ENCODE measurements at places on chromosomes 11 and 22.
A peak's percentile ranks its signal among the peaks of the same experiment; 100 is the strongest.

- DNase-seq: no peak
Observed at GRCh38 chr11:60711276-60711675, 11.9 kb downstream of the MS4A8 start.

DNA sequence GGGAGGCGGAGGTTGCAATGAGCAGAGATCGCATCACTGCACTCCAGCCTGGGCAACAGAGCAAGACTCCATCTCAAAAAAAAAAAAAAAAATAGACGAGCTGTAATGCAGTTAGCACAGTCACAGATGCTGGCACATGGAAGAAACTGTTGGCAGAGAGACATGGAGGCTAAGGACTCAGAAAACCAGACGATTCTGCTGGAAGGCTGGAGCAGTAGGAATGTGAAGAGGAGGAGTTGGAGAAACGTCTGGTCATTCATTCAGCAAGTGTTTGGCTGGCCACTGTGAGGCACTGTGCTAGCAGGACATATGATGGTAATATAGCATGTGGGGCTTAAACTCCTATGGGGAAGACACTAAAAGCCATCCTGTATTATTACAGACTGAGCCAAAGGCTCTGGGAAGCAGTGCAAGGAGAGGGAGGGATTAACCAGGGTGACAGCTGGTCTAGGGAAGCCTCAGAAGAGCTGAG, 5.0 kb downstream of the UQCR10 start:
- DNase-seq: peak; percentile 37

DNA sequence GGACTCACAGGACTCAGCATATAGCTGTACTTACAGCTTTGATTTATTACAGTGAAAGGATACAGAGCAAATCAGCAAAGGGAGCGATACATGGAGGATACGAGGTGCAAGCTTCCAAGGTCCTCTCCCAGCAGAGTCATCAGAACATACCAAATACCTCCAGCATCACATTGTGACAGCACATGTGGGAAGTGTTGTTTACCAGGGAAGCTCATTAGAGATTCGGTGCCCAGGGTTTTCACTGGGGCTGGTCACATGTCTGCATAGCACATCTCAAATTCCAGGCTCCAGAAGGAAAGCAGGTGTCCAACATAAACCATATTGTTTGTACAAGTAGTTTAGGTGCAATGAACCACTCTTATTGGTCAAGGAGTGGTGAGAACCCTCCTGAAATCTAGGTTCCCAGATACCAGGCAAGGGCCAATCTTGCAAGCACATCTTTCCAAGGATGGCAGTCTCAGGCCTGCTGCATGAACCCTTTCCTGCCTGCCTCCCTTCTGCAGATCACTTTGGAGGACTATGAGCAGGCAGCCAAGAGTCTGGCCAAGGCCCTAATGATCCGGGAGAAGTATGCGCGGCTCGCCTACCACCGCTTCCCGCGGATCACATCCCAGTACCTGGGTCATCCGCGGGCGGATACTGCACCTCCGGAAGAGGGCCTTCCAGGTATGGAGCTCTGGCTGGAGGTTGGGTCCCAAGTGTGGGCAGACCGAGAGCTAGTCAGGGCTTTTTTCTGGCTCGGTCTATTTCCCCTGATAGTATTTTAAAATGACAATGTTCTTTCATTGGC, 26.7 kb downstream of the AMPD3 start:
- no peak for DNase-seq

DNA sequence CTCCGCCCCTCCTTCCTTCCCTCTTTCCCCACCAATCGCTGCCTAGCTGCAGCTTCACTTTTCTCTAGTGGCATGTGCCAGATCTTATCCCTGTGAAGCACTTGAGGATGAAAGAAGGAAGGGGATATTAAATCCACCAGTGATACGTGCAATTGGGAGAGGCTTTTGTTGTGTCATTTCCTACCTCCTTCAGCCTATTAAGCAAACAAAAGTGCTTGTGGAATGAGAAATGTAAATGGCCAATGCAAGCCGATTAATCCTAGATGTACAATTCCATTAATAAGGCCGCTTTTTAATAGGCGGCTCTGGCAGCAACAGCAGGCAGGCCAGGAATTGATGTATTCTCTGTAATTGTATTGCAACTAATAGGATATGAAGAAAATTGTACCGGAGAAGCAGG, 23.3 kb downstream of the NTM start:
- no peak for DNase-seq

DNA sequence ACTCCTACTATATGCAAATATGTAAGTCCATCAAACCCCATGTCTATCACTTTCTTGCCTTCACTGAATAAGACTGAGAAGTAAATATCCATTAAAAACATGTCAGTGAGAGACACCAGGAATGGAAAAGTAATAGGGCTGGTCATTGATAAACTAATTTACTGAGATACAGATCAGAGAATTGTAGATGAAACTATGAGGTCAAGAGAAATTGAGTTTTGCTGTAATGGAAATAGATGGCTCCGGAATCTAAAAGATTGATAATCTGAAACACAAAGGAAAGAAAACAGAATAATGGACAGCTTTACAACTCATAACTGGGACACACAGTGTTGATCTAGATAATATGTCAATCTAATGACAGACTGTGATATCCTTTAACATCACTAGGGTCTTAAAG, 1018.3 kb upstream of the RAG2 start:
- no peak for DNase-seq

DNA sequence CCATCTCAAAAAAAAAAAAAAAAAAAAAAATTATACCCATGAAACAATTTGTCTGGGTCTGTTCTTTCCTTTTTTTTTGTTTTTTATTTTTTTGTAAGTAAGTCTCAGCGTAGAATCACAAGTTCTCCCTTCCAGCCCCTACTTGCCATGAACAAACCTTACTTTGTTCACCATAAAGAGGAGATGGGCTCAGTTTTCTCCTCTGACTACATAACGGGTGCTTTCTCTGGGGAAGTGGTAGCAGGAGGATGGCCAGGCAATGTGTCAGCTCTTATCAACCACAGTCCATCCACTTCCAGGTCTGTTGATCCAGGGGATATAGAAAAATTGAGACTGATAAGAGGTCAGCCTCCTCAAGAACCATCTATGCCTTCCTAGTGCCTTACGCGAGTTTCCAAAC, 11.0 kb downstream of the ASCC2 start:
- DNase-seq: no peak

- DNase-seq: no peak
Observed at GRCh38 chr22:41902932-41903421, 11.9 kb downstream of the SHISA8 start.

- DNase-seq: no peak
Observed at GRCh38 chr22:40314041-40314440, 32.3 kb upstream of the ADSL start.

GRCh38 chr11:37394236-37394870, 796.3 kb upstream of the RAG2 start:
- no peak for DNase-seq

- DNase-seq: no peak
Observed at GRCh38 chr11:3086114-3086513, 28.9 kb upstream of the CARS1 start.

DNA sequence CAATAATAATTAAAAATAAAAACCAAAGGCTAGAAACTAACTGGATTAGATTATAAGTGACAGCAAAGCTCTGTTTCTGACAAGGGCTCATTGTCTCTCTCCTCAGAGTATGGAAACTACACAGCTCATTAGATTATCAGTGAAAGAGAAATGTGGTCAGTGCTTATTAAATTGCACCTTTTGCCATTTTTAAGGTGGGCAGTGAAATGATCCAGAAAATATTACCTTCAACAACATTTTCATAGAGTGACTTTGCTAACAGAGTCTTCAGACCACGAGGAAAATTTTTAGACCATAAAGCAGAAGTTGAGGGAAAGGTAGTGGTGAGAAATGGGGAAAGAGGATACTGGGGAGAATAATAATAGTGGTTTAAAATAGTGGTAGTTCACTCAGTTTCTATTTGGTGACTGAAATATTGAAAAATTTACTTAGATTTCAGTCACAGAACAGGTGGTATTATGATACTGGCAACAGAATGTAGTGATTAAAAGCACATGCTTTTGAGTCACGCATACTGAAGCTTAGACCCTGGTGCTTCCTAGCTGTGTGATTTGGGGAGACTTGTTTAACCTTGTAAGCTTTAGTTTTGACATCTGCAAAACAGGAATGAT, 684.0 kb upstream of the CCDC90B start:
- DNase-seq: no peak

GRCh38 chr11:65958774-65959420, 2.6 kb upstream of the SART1 start:
- DNase-seq: no peak

- no peak for DNase-seq
Observed at GRCh38 chr11:45390407-45390806, 104.3 kb upstream of the SYT13 start.

- DNase-seq: peak; percentile 93
Observed at GRCh38 chr22:50306753-50307749, at the start of gene PLXNB2. TSS of gene PLXNB2 (minus strand) at chr22:50307646. CDS start at chr22:50290584, 17,062 bp downstream.

DNA sequence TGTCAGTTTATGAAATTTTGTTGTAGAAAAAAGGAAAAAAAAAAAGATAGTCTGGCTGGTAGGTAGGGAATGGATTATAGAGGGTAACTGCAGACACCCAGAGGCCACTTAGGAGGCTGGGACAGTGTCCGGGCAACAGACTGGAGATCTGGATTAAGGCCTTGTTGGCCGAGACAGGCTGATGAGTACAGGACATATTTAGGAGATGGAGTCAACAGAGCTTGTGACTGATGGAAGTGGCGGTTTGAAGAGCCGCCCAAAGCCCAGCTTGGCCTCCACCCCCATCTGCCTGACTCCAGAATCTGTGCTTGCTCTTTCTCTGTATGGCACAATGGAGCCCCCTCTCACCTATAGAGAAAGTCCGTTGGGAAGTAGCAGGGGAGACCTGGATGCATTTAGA, 7.6 kb downstream of the PLEKHB1 start:
- no peak for DNase-seq

DNA sequence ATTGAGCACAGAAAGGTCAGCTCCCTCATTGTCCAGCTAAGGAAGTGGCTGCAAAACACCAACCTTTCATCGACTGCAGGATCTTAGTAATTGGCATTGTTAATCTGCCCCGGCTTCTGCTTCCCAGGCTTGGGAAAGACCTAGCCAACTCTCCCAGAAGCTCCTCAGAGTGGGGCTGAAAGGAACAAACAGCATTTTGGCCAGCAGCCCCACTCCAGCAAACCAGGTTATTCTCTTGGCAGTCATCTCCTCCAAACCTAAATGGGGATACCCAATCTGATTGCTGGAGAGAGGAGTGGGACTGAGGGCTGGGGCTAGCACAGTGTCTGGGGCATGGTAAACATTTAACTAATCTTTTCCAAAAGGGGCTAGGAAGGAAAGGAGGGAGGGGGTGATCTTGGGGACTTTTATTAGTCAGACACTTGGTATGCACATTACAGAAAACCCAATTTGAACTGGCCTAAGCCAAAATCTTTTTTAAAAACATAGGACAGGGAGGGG, 294.4 kb downstream of the MN1 start:
- DNase-seq: no peak

DNA sequence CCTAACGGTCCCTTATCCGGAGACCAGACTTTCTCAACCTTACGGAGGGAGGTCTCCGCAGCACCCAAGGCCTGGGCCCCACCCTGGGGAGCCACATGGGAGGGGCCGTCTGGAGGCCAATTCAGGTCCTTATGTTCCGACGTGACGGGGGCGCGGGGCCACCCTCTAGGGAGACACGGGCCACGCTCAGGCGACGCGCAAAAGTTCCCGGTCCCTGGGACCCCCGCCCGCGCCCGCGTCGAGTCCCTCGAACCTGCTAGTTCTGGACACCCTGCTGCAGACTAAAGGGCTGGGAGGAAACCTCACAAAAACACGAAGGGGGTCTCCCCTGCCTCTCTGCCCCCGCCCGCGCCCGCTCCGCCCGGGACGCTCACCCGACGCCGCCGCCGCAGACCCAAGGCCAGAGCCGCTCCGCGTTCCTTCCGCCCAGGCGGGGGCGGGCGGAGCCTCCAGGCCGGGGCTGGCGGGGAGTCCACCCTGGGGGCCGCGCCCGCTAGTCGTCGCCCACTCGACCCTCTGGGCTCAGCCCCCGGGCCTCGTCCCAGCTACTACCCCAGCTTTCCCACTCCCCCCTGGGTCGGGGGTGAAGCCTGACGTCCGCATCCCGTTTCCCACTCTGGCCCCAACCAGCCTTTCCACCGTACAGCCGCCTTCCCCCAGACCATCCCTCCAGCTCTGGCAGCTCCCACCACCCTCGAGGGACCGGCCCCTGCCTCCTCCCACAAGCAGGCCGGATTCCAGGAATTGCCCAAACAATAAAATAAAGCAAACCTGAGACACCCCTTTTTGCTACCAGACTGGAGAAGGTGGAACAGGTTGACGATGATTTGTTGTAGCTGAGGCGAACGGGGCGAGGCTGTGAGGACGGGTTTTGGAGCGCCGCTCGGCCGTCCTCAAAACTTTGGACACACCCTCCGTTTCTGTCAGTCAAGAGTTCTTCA, 2.7 kb downstream of the RNH1 start:
- DNase-seq: no peak

- DNase-seq: no peak
Observed at GRCh38 chr11:5118893-5119292, 19.3 kb downstream of the OR52A5 start.

DNA sequence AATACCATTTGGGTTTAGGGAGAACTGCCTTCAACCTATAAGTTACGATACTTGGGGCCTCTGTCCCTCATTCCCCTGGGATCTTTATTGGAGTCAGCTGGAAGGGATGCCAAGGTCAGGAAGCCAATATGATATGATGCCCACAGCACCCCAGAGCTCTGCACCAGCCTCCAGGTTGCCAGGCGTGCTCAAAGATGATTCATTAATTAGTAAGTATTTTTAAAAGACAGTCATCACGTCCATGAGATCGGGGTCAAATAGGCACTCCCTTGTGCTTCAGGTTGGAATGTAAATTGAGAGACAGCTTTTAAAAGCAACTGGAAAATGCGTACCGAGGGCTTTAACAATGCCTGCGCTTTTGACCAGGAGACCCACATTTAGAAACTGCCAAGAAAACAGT, 57.0 kb upstream of the CD5 start:
- DNase-seq: no peak

GRCh38 chr11:11940551-11940950, 67.9 kb downstream of the DKK3 start:
- DNase-seq: peak; percentile 55

DNA sequence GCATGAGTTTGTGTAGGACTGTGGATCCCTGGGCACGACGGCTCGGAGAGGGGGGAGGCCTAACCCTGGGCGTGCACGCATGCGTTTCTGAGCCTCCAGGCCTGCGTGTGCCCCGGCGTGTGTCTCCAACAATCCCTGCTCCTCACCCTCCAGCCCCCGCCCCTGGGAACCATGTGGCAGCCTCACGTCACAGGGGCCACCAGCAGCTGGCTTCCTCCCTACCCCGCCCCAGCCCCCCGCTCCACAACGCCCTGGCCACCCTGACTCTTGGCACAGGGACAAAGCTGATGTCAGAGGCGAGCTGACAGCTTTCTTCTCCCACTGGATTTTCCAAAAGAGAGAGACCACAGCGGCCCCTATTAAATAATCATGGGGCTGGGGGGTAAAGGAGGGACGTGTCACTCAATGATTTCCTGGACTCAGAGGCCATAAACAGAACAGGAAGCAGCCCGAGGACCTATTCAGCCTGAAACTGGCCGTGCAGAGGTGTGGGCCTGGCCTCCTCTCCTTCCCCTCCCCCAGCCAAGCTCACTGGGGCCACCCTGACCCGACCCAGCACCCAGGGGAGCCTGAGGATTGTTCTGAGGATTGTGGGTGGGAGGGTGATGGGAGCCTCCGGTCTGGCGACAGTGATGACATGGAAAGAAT, 6.8 kb upstream of the LIF start:
- DNase-seq: no peak
